ENCODE measurements at places on chromosomes 3 and 15. TPM values are rescaled to one million over a fixed set of nuclear protein-coding genes. Genes with fewer than 3 reads are reported as not detected.

- DNase-seq = no peak
Measured at GRCh38 chr3:196003611-196004010, 78.3 kb downstream of the TFRC start.

DNA sequence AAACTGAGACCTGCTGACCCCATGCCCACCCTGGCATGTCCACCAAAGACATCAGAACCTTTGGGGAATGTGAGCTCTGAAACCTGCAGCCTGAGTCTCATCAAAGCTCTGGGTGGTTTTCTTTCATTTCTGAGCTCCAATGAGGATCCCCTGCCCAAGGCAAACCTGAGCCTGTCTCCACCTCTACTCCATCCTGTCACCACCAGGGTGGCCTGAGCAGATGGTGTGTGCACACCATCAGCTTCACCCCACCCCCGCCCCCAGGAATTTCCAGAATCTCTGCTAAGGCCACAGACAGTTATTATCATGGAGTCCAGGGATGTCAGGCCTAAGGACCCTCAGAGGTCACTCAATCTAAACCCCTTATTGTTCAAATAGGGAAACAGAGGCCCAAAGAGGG, 1.3 kb downstream of the XIRP1 start:
- no peak for DNase-seq

- DNase-seq = no peak
Measured at GRCh38 chr3:188518416-188518815, 364.5 kb downstream of the LPP start.

The PLA2G4F gene
- 0.35 TPM for polyA plus RNA-seq

The GPR160 gene
- 1.8 TPM for polyA plus RNA-seq

DNA sequence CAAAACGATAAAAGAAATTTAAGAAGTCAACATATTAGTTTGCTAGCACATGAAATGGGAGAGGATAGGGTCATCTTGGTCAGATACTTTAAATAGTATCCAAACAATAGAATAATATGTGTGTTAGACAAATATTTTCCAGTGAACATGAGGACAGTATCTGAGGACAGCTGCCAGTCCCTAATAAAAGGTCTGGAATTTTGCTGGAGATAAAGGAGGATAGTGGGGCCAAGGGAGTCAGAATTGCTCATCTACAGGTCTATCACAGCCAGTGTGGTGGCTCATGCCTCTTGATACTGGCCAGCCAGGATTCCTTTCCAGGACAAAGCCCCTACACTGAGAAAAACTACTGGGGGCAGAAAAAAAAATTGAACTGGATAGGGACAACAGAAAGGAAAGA, 74.0 kb downstream of the HERC1 start:
- DNase-seq = no peak

DNA sequence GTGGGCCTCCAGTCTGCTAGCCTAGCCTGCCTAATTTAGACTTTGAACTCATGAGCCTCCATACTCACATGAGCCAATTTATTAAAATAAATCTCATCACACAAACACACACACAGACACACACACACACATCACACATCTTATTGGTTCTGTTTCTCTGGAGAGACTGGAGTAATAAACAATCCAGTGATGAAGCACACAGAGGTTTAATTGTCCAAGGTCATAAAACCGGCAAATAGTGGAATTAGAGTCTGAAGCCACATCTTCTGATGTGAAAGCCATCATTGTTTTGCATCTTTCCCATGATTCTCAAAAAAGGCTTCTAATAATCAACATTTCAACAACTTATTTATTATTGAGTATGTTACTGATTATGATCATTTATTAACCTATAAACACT, 249.4 kb upstream of the KCNH8 start:
- no peak for DNase-seq

GRCh38 chr3:161333696-161334095, 37.6 kb downstream of the SPTSSB start:
- no peak for DNase-seq

GRCh38 chr3:8482960-8483665, 18.5 kb upstream of the LMCD1 start:
- peak; percentile 75 for DNase-seq

DNA sequence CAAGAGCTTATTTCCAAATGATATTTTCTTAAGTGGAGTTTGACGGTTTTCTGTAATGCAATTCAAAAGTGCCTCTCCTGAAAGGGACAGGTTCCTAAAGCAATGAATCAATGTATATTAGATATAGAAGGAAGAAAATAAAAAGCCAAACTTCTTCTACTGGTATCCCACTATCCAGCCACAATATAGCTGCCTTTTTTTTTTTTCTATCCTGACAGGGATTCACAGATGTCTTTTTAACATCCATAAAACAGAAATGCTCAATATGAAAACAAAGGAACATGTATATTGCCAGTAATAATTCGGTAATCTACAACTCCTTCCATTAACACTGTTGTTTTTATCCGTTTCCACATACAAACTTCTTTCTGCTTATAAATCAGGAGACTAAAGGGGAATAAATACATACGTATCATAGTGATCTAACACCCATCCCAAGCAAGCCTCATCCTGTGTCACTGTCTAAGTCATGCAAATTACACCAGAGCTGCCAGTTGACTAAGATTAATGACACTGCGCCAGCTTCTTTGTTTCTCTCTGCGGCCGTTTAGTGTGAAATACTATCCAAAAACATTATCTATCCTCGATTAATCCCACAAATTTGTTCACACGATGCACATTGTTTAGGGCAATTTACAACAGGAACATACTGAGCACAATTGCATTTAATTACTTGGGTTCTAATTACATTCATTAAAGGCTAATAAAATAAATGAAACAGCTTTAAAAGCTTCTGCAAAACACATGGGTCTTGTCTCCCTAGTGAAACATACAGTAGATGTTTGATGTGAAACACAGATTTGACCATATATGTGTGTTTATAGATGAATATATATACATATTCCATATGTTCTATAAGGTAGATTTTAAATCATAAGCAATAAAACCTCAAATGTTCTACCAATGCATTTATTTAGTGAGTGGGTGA, 51.9 kb upstream of the CDIN1 start:
- DNase-seq = no peak

GRCh38 chr3:137930976-137931375, 79.0 kb upstream of the CLDN18 start:
- DNase-seq = no peak

GRCh38 chr3:168336276-168336675, 240.6 kb upstream of the GOLIM4 start:
- no peak for DNase-seq

The GALNT15 gene
- polyA plus RNA-seq = 1.3 TPM

DNA sequence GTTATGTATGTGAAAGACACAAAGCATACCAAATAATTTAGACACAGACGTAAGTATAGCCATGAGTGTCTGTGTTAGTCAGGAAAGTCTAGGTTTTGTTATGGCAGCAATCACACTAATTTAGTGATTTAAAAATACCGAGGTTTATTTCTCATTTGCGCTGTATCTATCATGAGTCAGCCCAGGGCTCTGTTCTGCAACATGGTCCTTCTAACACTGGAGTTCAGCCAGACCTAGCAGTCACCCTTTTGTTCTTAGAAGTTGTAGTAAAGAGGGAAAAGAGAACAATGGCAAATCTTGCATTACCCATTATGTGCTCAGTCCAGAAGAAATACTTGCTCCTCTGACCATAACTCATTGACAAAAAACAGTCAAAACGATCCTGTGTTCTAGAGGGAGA, 311.5 kb downstream of the NLGN1 start:
- DNase-seq = no peak

DNA sequence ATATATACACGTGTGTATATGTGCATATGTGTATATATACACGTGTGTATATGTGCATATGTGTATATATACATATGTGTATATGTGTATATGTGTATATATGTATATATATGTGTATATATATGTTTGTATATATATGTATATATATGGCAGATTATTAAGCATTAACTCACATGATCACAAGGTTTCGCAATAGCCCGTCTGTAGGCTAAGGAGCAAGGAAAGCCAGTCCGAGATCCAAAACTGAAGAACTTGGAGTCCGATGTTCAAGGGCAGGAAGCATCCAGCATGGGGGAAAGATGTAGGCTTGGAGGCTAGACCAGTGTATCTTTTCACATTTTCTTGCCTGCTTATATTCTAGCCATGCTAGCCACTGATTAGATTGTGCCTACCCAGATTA, 23.7 kb downstream of the NAALADL2 start:
- DNase-seq = no peak

GRCh38 chr15:29852201-29852600, 29.9 kb upstream of the TJP1 start:
- no peak for DNase-seq

The RBMS3 gene
- polyA plus RNA-seq = 27.7 TPM

- no peak for DNase-seq
Measured at GRCh38 chr3:15359677-15360397, 27.5 kb upstream of the SH3BP5 start.

The PDZRN3 gene
- 91.6 TPM for polyA plus RNA-seq

The MOBP gene
- 0.05 TPM for polyA plus RNA-seq

Data from hindlimb muscle (tissue), 1 donor.